ENCODE measurements at places on chromosomes 1 and 21.

DNA sequence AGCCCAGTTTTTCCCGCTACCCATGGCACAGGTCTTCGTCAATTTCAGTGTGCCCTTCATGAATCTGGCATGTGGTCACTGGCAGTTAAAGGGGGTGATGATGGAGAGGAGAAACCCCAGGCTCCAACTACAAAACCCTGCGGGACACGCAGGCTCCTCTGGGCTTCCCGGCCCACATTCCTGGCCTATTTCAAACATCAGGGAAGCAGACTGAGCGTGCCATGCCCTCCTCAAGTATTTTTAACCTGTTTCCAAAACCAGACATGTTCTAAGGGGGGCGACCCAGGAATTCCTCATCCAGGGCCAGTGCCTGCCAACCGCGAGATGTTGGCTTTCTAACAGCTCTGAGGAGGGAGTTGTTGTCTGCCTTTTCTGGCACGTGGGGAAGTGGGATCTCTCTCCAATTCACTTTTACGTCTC, 85.1 kb downstream of the CAPZB start:
- DNase-seq: no peak

- DNase-seq: no peak
Measured at GRCh38 chr1:30668024-30668423, 55.4 kb downstream of the MATN1 start.

DNA sequence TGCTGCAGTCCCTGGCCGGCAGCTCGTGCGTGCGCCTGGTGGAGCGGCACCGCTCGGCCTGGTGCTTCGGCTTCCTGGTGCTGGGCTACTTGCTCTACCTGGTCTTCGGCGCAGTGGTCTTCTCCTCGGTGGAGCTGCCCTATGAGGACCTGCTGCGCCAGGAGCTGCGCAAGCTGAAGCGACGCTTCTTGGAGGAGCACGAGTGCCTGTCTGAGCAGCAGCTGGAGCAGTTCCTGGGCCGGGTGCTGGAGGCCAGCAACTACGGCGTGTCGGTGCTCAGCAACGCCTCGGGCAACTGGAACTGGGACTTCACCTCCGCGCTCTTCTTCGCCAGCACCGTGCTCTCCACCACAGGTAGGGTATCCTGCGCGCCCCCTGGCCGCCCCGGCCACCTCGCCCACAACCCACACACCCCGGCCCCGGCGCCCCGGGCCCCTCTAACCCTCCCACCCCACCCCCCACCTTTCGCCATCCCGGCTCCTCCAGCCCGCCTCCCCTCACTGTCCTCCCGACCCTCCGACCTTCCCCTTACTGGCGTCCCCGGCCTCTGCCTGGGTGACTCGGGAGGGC, 352 bp downstream of the KCNK1 start:
- DNase-seq: no peak

GRCh38 chr1:240385551-240385950, 226.4 kb downstream of the GREM2 start:
- DNase-seq: no peak

- no peak for DNase-seq
Measured at GRCh38 chr1:236304682-236305081, 22.9 kb upstream of the ERO1B start.

GRCh38 chr1:150546294-150546937, 2.8 kb upstream of the ADAMTSL4 start:
- DNase-seq: no peak

DNA sequence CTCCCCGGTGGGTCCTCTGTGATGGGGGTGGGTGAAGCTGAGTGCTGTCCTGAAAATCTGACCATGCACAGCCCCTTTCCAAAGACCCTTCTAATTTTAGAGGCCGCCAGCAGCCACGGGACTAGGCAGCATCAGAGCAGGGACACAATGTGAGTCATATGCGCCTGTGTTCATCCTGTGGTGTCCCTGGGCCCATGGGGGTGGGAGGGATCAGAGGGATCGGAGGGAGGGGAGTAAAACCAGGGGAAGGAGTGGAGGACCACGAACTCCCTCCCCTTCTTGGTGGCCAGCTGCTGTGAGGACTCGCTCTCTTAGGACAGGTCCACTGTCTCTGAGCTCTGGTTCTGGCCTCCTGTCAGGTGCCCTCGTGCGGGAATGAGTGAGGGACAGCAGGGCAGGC, 61.5 kb downstream of the ADARB1 start:
- no peak for DNase-seq

DNA sequence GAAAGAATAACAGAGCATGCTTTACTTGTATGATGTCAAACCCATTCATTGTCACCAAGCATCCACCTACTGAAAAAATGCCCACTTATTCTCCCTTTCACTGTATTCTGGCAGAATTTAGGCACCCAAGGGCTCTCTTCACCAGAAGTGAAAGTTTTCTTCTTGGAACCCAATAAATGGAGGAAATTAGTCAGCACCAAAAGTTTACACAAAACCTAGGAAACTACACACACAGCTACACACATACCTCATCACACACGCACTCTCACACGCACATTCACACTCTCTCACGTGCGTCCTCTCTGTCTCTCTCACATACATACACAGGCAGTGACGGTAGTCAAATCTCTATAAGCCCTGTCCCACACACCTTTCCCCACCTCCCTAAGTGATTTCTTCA, 37.6 kb downstream of the MCOLN2 start:
- DNase-seq: no peak

GRCh38 chr21:41648591-41649031, 118.2 kb downstream of the RIPK4 start:
- no peak for DNase-seq

DNA sequence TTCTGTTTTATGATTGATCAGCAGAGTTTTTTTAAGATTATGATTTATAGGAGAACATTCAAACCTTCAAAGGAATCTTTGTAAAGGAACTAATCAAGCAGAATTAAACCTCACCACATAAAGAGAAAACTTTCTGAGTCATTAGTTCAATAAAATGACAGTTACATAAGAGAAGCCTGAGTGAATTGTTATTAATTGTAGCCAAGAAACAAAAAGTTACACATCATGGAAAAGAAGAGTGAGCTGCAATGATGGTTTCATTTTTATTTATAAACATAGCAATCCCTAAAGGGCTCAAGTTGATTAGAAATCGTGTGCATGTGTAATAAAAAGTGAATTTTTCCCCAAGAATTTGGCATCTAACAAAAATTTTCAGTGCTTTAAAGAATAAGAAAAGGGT, 731.4 kb downstream of the LTN1 start:
- DNase-seq: no peak

DNA sequence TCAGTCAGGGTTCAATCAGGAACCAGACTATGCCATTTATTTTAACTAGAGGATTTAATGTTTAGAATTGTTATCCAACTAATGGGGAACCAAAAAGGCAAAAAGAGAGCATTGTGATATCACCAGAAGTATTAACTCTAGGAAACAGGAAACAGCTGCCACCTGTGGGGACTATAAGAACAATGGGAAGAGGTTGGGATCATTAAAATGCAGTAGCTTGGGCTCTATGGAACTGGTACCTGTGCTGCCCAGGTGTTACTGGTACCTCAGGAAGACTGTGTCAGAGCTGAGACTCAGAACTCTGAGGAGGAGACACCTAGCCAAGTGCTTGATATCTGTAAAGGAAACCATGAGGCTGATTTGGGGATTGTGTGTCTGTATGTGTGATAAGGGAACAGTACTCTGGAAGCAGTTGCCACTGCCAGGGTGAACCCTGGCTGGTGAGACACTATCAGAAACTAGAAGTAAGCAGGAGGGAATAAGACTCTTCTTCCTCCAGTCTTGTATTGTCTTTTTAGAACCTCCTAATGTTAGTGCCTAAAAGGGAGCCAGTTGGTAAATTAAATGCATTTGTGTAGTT, 49.4 kb downstream of the MAN1A2 start:
- DNase-seq: no peak

DNA sequence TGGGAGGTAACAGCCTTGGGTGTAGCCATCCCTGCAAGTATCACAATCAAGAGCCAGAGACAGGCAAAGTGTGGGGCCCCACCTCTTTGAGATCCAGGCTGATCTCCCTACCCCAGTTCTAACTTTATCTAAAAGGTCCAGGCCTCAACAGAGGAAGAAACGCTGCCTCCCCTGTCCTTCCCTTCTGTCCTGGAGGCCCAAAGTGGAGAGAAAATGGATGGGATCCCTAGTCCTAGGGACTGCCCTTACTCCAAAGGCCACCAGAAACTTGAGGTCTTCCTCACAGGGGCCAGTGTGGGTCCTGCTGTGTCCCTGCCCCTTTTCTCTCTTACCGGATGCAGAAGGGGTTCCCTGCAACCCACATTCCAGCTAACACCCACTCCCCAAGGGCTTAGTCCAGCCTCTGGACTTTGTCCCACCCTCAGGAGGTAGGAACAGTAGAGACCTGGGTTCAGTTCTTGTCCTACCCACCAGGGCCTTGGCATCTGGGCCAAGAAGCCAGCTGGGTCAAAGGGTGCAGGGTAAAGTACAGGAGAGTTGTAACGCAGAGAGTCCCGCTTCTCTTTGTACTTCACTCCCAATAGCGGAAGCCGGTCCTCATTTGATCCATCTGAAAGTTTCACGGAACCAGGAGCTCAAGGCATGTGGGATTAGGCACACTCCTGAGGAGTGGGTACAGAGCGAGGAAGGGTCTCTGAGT, 1.9 kb downstream of the HDGF start:
- DNase-seq: no peak

GRCh38 chr1:207828485-207829158, 76.8 kb downstream of the CD46 start:
- no peak for DNase-seq

DNA sequence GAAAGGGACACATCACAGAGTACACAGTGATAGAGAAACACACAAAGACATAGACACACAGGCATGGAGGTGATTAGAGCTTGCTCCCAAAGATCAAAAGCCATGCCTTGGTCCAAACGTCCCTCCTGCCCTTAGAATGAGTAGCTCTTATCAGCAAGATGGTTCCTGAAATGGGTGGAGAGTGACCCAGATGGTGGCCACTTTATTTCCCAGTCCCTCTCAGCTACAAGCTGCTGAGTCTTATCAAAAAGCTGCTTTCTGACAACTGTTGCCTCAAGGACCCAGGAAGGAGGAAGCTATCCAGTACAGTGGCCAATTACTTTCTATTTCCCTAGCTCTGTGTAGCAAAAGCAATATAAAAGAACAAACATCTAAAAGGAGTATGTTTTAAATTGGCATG, 7.7 kb upstream of the CLCA1 start:
- DNase-seq: no peak

DNA sequence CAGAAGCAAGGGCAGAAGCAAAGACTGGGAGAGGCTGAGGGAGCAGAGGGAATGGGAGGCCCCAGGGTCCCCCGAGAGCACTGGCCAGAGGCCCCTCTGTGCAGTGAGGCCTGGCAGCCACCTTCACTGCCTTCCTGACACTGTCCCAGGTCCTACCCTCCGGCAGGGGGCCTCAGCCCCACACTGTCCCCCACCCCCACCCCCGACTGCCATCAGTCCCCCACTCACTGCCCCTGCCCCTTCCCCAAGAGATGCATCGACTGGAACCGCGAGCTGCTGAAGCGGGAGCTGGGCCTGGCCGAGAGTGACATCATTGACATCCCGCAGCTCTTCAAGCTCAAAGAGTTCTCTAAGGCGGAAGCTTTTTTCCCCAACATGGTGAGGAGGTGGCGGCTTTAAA, 13.0 kb upstream of the PADI6 start:
- no peak for DNase-seq

DNA sequence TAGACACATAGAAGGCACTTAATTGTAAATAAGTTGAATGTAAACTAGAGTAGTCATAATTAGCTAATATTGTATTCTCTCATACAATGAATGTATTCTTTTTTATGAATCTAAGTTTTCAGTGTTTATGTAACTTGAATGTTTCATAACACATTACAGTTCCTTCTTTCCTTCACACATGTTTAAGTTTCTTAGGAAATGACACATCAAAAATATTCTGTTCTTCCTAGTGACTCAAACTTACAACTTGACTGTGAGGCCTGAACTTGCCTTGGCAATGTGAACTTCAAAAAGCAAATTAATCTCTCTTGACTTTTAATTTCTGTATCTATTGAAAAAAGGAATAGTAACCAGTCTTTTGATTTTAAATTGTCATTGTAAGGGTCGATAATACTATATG, 700.1 kb downstream of the KCNT2 start:
- DNase-seq: no peak

GRCh38 chr1:30133414-30134055, 589.9 kb downstream of the MATN1 start:
- DNase-seq: no peak

- no peak for DNase-seq
Measured at GRCh38 chr21:39644062-39644560, 31.4 kb downstream of the B3GALT5 start.

GRCh38 chr1:100145116-100145515, 12.2 kb downstream of the TRMT13 start:
- no peak for DNase-seq

DNA sequence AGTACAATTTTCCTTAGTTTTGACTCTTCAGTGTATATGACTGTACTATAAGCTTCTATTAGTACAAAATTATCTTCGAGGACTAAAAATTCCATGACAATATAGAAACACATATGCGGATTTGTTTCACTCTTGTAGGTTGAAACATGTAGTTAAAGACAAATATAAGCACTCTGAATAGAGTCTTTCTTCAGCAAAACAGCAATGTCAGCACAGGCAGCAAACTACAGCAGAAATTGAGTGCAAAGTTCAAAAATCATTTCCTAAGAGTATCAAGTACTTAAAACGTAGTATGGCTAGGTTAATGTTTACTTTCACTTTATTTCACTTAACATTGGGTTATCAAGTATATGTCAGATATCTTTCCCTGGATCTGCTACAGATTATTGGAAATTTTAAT, 106.7 kb downstream of the FAF1 start:
- no peak for DNase-seq

- no peak for DNase-seq
Measured at GRCh38 chr1:242011894-242012660, 13.2 kb upstream of the MAP1LC3C start.

DNA sequence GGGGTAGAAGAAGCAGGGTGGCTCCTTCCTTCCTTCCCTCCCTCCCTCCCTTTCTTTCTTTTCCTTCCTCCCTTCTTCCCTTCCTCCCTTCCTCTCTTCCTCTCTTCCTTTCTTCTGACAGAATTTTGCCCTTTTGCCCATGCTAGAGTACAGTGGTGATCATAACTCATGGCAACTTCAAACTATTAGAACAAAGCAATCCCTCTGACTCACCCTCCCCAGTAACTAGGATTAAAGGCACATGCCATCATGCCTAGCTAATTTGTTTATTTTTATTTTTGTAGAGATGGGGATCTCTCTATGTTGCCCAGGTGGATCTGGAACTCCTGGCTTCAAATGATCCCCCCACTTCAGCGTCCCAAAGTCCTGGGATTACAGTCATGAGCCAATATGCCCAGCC, 10.0 kb upstream of the RPE65 start:
- DNase-seq: no peak

- no peak for DNase-seq
Measured at GRCh38 chr1:204198348-204199340, 2.4 kb upstream of the KISS1 start.

GRCh38 chr1:170932236-170932635, 3.1 kb upstream of the MROH9 start:
- DNase-seq: no peak

All from activated CD4-positive, alpha-beta T cell treated with anti-CD3 and anti-CD28 coated beads for 24 hours (primary cell).